ENCODE measurements at places on chromosomes 2 and 18. TPM values are rescaled to one million over a fixed set of nuclear protein-coding genes. Genes with fewer than 3 reads are reported as not detected.
A peak's percentile ranks its signal among the peaks of the same experiment; 100 is the strongest.

VWC2L gene
- total RNA-seq = not detected

NMUR1 gene
- total RNA-seq = not detected

POMC gene
- total RNA-seq = 0.28 TPM

DNA sequence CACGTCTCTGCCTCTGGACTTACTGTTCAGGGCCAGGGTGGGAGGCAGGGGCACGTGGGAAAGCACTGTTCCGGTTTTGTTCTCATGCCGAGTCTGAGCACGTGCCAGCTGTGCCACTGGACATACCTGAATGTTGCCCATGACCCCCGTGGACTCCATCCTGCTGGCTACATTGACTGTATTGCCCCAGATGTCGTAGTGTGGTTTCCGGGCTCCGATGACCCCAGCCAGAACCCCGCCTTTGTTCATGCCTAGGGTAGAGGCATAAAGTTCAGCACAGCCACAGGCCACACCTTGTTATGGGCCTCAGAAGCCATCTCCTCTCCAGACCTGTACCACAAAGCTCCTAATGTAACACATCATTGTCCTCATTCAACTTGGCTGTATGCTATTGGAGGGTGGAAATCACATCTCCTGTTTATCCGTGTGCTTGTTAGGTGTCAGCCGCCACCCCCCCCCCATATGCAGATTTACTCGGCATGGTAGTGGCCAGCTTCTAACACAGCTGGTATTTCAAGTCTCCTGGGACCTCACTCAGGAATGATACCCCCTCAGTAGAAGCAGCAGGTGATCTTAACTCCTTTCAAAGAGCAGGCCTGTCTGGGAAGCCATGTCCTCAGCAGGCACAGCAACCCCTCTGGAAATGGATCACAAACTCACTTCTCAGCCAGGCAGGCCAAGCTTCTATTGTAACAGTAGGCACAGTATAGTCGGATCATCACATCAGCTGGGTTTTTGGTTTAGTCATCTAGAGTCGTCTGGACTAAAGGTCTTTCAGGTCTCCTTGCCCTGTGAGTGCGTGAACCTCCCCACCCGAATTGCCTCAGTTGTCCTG, 27.6 kb downstream of the CENPO start:
- no peak for DNase-seq

- no peak for DNase-seq
These were observed 17.1 kb upstream of the IL1R2 start for GRCh38 chr2:101974663-101975062.

DNA sequence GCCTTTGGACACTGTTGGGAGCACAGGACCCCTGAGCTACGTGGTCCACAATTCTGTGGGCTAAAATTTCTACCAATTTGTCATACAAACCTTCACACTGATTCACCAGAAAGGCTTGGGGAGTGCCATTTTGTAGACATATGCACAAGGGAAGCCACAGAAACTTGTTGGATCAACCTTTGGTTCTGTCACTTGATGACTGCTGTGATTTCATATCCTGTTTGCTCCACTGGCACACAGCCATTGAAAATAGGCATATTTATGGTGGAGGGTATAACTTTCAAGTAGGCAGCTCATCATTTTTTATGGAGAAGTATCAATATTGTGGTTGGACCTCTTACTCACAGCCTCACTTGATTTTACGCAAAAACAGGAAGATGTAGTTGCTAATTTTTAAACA, 10.5 kb downstream of the NAPG start:
- no peak for DNase-seq

DNA sequence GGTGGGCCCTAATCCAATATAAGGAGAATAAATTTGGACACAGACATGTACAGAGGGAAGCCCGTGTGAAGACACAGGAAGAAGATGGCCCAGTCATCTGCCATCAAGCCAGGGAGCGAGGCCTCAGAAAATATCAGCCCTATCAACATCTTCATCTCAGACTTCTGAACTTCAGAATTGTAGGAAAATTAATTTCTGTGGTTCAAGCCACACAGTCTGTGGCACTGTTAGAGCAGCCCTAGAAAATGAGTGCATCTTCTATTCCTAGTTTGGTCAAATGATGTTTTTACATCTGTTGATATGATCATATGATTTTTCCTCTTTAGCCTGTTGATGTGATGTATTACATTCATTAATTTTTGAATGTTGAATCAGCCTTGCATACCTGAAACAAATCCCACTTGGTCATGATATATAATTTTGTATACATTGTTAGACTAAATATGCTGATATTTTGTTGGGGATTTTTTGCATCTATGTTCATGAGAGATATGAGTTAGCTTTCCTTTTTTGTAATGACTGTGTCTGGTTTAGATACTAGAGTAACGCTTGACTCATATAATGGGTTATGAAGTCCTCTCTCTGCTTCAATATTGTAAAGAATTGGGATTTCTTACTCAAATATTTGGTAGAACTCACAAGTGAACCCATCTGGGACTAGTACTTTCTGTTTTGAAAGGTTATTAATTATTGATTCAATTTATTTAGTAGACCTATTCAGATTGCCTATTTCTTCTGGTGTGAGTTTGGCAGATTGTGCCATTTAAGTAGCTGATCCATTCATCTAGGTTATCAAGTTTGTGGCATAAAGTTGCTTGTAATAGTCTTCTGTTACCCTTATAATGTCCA, 451.4 kb downstream of the EIPR1 start:
- DNase-seq = no peak

DNA sequence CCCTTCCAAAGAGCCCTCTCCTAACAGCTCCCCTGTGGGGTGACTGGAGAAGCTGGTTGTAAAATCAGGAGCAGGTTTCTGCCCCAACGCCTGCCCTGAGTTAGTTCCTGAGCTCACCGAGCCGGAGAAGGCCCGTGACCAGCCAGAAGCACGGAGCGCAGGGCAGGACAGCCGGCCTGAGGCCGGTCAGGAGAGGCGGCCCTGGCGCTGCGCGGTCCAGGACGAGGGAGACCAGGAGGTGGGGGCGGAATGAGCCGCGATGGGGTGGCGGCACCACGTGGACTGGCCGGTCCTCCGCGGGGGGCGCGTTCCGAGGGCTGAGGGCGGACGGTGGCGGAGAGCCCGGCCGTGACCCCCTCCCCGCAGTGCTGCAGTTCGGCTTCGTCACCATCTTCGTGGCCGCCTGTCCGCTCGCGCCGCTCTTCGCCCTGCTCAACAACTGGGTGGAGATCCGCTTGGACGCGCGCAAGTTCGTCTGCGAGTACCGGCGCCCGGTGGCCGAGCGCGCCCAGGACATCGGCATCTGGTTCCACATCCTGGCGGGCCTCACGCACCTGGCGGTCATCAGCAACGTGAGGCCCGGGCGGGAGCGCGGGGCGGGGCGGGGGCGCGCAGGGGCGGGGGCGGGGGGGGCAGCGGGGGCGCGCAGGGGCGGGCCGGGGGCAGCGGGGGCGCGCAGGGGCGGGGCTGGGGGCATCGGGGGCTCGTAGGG, 29.0 kb downstream of the ANO7 start:
- no peak for DNase-seq

GRCh38 chr2:50006327-50006726, 852.0 kb upstream of the FSHR start:
- DNase-seq = no peak

DNA sequence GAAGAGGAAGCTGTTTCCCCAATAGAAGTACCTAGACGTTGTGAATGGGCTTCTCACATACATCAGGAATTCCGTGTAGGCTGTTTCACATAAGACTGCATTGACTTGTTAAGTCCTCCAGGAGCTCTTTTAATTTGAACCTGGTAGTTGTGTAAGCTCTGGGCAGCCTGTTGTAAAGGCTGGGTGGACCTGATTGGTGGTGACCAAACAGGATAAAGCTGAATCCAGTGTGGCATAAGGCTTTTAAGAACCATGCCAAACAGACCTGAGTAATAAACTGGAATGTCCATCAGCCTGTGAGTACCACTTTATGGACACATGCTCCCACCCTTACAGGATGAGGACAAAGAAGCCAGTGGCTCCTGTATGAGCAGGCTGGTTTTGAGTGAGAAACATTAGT, 24.1 kb downstream of the RMND5A start:
- DNase-seq = no peak

GRCh38 chr2:216371721-216372702, at the start of gene MARCHF4:
MARCHF4 (minus strand) TSS chr2:216372483; CDS start chr2:216370260, 2,223 bp downstream.
- peak; percentile 55 for DNase-seq

DNA sequence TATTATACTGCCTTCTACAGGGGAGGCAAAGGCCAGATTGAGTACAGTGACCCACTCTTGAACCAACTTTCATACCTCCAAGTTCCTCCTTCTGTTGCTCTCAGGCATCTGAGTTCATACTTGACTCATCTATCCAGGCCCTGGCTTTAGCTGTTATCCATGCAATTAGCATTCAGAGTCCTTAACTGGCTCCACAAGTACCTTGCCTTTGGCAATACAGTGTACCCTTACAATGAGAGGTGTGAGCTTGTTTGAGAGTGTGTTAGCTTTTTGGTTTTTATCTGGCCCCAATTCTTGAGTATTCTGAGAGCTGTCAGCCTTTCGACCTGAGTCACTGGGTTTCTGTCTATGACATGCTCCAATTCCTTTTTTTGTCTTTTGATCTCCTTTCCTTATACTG, 60.2 kb downstream of the EHD3 start:
- no peak for DNase-seq

GRCh38 chr18:71809711-71810110, 734.4 kb downstream of the CBLN2 start:
- no peak for DNase-seq

- DNase-seq = no peak
These were observed 347.9 kb downstream of the ADCYAP1 start for GRCh38 chr18:1252534-1252933.

All from pulmonary artery endothelial cell (primary cell).